ENCODE measurements at places on chromosomes 11 and 22.

- no peak for DNase-seq
Observed at GRCh38 chr11:15870911-15871310, 485.4 kb downstream of the SOX6 start.

DNA sequence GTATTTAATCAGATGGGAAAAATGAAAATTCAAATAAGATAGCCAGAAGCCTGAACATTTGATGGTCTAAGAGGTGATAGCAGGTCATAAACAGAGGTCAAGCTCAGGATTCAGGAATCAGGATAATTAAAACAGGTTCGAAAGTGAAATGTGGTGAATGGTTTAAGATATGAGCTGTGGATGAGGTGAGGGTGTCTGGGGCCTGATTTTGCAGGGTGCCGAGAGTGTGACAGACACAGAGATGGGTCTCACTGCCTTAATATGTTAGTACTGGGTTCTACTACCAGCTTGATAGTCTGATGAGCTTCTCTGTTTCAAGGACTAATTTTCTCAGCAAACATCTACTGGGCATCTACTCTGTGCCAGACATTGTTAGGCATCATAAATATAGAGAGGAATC lies 19.9 kb upstream of the EMSY start:
- no peak for DNase-seq

- no peak for DNase-seq
Observed at GRCh38 chr11:57641011-57641807, 8.5 kb downstream of the YPEL4 start.

- DNase-seq = no peak
Observed at GRCh38 chr11:16713594-16713993, 24.9 kb upstream of the C11orf58 start.

DNA sequence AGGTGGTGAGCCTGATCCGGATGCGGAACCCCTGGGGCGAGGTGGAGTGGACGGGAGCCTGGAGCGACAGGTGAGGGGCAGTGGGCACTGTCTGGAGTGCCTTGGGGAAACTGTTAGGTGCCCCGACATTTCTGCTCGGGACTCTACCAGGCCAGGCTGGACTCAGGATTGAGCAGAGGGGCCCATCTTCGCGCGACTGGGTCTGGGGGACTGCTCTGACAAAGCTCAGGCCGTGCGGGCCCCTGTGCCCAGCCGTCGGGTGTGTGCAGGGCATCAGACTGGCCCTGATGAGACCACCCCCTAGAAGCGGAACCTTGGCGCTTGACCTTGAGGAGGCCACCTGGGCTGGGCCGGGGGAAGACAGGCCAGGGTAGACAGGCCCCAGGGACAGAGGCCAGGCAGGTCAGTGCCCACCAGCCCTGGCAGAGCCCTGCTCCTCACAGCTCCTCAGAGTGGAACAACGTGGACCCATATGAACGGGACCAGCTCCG lies 6.3 kb downstream of the CAPN1 start:
- DNase-seq = no peak

GRCh38 chr11:123405123-123405592 lies 24.9 kb upstream of the GRAMD1B start:
- no peak for DNase-seq

DNA sequence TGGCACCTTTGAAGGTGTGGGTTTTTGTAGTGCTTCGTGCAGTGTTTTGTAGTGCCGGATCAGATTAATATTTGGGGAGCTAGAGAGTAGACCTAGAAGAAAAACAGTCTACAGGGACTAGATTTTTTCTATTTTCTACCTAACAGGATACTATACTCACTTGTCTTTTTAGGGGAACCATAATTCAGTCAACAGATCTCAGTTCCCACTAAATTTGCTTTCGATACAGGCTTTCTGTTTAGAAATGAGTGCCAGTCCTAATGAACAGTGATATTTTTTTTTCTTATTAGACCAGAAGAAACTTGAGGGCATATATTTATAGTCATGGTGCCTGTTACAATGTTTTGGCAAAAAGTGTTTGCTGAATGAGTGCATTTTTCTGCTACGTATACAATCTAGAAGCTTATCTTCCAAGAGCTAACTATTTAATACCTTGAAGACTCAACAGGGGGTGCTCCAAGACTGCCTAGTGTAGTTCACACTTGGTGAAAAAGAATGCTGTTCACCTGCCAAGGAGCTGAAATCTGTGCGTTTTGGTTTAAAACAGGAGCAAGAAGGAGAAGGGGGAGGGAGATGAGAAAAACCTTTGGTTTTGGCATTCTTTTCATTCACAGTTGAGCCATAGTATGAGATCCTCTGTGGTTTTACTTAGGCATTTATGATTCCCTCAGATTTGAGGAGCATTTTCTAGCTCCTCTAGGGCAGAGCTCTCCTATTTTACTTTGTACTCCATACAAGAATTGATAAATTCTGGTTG lies 44.9 kb upstream of the VSTM5 start:
- no peak for DNase-seq

DNA sequence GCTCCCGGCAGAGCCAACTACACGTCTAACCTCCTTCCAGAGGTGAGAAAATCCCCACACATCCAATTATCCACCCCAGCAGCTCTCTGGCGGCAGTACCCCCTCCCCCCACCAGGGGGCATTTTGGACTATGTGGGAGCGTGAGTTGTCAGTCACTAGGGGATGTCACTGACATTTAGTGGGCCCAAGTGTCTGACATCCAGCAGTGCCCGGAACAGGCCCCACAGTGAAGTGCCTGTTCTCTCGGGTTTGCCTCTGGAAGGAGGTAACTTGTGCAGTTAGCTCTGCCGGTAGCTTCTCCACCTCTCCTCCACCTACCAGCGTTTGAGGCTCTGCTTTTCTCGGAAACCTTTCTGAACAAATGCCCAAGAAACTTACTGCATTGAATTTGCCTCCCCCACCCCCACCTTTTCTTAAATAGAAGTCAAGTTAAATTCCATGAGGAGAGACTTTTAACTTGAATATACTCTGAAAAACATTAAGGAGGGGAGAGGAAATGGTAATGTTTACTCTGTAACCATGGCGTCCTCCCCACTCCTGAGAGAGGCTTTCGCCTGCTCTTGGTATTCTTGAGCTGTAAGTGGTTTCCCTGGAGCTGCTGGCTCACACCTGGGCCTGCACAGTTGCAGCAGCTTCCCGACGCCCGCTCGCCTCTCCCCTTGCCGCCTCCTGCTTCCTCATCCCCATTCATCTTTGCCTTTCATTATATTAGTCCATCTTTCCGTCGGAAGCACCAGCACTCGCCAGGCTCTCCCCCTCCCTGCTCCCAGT lies 112.8 kb downstream of the WNT7B start:
- peak; percentile 64 for DNase-seq
